ENCODE measurements at places on chromosomes 6 and 20. TPM values are rescaled to one million over a fixed set of nuclear protein-coding genes. Genes with fewer than 3 reads are reported as not detected.

DNA sequence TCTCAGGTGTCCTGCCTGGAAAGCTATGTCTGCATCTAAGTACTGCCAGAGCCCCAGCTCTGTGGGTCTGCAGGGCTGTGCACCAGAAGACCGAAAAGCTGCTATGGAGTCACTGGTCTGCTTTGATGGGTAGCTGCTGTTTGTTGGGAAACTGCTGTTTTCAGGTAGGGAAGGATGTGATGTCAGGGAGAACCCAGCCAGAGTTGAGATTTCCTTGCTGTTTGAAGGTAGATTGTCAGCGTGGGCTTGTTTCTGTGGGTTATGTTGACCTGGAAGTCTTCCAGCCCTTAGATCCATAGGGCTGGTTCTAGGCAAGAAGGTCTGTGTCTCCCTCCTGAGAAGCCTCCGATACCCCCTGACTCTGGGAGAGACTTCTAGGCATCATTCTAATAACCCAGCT, 12.2 kb upstream of the SHLD1 start:
- no peak for DNase-seq

The C6orf120 gene
- total RNA-seq, result 43.4 TPM

DNA sequence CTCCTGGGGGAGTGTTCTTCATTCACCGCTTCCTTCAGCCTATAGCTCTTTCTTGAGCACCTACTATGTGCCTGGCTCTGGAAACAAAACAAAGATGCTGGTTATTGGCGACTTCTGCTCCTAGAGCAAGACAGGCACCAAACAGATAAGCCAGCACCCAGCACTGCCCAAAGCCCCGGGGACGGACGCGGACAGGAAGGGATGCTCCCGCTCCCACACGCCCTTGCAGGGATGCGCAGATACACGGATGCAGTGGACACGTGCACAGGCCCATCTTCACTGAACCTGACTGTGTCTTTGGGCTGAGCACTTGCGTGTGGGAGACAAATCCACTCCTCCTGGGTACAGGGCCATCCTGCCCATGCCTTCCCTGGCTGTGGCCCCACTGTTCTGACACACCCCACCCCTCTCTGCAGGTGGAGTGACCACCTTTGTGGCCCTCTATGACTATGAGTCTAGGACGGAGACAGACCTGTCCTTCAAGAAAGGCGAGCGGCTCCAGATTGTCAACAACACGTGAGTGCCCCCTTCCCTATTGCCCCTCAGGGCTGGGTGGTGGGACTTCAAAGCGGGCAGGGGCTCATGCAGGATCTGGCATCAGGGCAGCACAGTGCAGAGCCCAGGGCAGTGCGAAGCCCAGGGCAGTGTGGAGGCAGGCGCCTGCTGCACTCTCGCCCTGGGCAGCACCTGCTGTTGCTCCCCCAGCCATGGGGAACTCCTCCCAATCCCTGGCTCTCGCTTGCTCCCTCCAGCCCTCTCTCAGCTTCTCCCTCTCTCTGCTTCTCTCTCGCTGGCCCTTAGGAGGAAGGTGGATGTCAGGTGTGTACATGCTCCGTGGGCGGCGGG, 39.9 kb downstream of the SRC start:
- DNase-seq, result no peak

DNA sequence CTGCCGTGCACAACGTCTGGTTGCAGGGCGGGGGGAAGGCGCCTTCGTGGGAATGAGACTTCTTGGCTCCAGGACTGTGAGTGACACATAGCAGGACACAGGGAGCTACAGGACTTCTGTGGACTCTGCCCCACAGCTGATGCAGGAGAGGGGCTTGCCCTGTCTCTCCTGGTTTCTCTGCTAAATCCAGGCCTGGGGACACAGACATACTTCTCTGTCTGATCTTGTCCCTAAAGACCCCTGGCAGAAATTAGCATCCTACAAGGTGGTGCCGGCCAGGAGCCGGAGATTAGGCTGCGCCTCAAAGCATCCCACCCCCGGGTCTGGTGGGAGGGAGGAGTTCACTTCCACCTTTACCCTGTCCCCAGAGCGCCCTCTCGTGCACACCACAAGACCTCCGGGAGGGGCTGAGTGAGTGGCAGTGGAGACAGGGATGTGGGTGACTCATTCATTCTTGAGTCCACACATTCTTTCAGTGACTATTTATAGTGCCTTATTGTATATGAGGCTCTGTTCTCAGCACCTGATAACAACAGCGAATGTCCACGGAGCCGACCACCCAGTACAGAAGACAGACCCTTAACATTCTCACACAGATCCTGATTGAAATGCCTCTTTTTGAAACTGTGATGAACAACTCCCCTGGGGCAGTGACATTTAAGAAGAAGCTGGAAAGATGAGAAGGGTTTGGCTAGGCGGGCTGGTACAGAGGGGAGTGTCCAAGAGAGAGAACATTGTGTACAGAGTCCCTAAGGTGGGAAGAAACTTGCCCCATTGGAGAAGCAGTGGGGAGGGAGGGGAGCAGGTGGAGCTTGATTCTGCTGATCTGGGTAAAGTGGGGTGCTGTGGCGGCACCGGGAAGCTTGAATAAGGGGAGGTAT, 39.0 kb downstream of the GMPR start:
- peak; percentile 98 for DNase-seq

- DNase-seq, result no peak
These were observed 60.3 kb downstream of the NOX3 start for GRCh38 chr6:155395339-155395738.

DNA sequence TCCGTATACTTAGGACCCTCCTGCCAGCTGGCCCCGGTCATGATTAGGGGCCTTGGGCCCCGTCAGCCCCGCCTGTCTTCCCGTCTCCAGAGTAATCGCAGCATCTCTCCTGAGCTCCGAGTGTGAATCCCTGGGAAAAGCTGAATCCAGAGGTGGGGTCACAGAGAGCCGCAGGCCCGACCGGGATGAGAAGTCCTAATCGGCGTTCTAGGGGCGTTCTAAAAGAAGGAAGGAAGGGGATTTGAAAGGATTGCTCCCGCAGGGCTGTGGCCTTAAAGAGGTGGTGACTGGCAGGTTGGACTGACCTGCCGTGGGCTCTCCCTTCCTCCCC, 371 bp downstream of the HMGN4 start:
- no peak for DNase-seq

The YWHAB gene
- 135 TPM for total RNA-seq

The HTR1B gene
- total RNA-seq, result not detected

- no peak for DNase-seq
These were observed 90.4 kb downstream of the SLC23A2 start for GRCh38 chr20:4910951-4911350.

Measured in M059J (cell line).